Endothelial cell of umbilical vein (primary cell): ENCODE measurements at places on chromosomes 13 and 19.

DNA sequence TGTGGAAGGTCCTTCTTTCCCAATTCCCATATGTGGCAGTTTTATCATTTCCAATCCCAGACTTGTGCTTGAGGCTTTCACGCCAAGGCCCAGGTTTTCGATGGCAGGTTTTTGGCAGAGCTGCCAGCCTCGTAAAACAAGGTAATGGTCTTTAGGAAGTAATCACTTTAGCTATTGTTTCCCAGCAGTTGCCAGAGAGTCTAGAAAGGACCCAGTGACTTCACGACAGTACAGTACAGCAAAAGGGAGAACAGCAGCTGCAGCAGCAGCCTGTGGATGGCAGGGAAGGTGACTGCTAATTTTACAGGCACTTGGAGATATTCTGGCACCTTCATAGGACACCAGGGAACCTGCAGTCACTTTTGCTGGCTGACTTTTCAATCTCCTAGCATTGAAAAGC is 291.6 kb upstream of the MAB21L1 start:
- no peak for DNase-seq

GRCh38 chr13:21047087-21047486 is 14.3 kb downstream of the LATS2 start:
- DNase-seq: no peak

GRCh38 chr13:24348797-24349515 is 39.6 kb downstream of the C1QTNF9 start:
- no peak for DNase-seq

- peak; percentile 57 for DNase-seq
Measured at GRCh38 chr19:33064792-33065550, at the start of gene RHPN2. TSS of gene RHPN2 (minus strand) at chr19:33064888. CDS start at chr19:33064852, 36 bp downstream.

DNA sequence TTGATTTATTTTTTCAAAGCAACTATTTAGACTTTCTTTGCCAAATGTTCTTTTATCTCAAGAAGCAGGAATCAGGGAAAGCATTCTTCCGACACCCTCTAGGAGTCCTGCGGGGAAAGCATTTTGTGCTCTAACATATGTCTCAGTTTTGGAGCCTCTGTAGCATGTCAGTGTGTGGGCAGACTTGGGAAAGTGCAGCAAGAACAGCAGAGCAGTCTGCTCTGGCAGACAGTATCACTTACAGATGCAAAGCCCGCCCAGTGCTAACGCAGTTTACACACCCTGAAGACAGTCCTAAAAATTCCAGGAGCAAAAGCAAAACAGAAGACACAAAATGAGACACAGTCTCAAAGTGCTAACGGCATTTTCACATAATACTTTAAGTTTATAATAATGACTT is 393.5 kb downstream of the KLF12 start:
- DNase-seq: no peak

GRCh38 chr13:94978516-94978915 is 266.2 kb upstream of the SOX21 start:
- DNase-seq: no peak
